T-helper 22 cell (primary cell): ENCODE measurements at places on chromosomes 5 and 9.

- no peak for DNase-seq
Observed at GRCh38 chr5:143685246-143685815, 126.6 kb upstream of the HMHB1 start.

DNA sequence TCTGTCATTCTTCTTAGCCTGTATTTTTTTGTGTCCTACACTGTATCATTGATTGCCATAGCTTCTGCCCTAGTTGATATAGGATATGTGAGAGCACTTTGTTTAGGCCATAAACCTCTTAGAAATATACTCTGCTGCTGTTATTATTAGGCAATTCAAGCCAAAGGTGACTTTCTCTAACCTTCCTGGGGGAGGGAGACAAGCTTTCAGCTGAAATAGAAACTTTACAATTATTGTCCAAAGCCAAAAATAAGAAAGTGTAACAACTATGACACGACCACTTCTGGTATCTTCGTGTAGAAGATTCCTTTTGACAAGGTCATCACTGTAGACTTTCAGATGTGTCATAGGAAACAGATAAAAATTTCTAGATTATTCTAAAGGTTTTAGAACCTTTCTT lies 12.2 kb upstream of the CSNK1A1 start:
- no peak for DNase-seq

GRCh38 chr9:19992556-19992955 lies 203.7 kb upstream of the SLC24A2 start:
- no peak for DNase-seq

DNA sequence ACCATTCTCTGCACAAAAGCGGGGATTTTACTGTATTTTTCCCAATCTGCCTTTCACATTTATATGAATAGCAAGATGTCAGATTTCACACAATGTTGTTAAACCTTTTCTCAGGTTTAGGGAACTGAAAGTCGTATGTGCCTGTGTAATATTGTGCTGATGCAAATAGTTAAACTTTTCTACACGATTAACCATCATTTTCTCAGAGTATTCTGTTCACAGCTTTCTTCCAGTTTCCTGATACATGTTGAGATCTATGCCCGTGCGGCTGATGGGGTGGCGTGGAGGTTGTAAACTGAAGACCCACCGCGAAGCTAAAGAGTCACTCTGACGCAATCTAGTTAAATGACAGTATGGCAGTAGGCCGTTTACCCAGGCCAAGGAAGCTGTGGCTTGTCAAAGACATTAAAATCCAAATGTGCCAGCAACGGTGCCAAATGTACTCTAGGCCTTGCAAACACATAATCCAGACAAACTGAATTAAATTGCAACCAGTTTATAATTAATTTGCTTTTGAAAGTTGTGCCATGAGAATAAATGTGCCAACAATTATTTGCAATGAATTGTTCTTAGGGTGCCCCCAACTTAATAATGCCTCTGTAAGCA lies 145.7 kb downstream of the EBF1 start:
- DNase-seq: no peak

GRCh38 chr5:125011014-125011413 lies 264.6 kb upstream of the ZNF608 start:
- DNase-seq: no peak

- DNase-seq: no peak
Observed at GRCh38 chr9:69389437-69389995, 64.5 kb downstream of the ENTREP1 start.

DNA sequence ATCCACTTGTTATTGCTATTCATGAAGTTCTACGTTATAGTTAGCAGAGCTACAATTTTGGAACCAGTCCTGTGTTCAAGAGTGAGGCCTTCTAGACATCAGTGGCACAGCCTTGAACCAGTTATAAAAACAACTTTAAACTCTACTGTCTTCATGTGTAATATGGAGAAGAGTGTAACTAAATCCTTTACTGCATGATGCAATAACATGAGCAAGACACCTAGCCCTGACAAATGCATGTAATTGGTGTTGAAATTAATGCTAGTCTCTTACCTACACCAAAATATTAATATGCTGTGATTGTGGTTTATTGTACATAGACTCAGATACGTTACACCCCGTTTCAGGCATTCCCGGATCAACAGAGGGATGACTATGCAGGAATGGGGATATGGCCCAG lies 654.6 kb downstream of the IRX1 start:
- DNase-seq: no peak

DNA sequence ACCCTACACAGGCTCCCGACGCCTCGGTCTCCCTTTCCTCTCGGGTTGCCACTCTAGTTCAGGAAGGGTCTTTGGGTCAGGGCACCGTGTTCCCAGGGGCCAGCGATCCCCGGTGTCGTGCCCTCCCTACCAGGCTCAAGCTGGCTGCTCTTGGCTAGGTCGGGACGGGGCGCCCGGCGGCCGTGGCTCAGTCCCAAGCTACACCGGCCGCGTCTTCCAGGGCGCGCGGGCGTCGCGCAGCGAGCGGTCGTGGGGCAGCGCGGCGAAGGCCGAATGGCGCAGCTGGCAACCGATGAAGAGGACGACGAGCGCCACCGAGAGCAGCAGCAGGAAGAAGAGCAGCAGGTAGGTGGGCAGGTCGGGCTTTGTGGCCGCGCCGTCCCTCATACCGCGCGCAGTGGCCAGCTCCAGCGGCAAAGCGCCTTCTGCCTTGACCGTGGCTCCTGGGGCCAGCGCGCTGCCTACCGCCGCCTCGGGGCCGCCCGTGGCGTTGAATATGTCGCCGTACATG lies 892 bp downstream of the SMIM32 start:
- no peak for DNase-seq
